NCI-H1105 (cell line): ENCODE measurements at places on chromosomes 7 and 10.

GRCh38 chr10:124562425-124563060, 100.9 kb downstream of the LHPP start:
- DNase-seq: no peak

- DNase-seq: no peak
Measured at GRCh38 chr10:42490368-42490767, 148.0 kb downstream of the ZNF33B start.

GRCh38 chr10:93604146-93604545, 3.1 kb upstream of the RBP4 start:
- no peak for DNase-seq

DNA sequence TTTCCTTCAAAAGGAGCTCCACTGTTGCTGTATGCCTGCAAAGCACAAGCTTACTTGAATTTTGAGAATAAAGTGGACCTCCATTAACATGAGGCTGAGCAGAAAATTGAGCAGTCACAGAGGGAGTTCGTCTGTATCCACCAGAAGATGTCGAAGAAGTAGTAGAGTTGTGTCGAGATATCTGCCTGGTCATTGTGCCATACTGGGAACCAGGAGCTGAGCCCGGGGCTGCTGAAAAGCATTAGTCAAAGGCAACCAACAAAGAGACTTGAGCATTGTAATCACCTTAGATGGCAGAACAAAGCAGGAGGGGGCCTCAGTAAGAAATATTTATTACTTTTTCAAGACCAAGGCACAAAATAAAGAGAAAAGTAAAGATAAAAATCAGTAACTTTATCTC, 61.5 kb downstream of the PDSS1 start:
- no peak for DNase-seq

GRCh38 chr10:49417311-49418052, 21.6 kb upstream of the DRGX start:
- DNase-seq: no peak

DNA sequence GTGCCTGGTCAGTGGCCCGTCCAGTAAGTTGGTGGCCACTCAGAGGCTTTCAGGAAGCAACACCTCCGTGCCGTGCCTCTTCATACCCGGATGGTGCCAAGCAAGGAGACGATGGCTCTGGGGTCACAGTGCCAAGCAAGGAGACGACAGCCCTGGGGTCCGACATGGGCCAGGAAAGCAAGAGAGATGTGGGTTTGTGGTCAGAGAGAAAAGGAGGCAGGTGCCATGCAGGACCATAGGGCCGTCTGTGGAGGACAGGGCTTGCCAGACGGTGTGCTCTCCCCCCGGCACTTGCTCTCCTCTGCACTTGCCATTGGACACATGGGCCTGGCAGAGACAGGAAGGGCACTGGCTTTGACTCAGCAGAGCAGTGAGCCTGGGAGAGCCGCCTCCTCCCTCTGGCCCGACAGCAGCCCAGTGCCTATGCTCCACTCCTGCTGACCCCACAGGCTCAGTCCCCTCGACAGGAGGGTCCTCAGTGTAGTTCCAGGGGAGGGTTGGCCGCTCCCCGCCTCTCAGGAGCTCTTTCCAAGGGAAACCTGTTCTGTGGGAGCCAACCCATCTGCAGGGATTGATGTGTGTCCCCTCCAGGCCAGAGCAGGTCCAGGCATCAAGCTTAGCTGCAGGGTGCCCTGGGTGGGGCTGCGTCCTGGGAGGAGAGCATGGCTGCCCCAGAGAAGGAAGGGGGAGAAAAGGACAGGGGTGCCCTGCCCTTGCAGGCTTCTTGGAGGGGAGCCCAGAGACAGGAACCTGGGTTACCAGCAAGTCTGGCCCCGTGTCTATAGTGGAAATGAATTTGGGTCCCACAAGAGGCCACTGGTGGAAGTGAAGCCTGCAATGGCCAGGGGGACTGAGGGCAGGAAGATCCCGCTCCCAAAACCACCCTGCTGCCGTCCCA, 7.6 kb upstream of the CALML5 start:
- no peak for DNase-seq

DNA sequence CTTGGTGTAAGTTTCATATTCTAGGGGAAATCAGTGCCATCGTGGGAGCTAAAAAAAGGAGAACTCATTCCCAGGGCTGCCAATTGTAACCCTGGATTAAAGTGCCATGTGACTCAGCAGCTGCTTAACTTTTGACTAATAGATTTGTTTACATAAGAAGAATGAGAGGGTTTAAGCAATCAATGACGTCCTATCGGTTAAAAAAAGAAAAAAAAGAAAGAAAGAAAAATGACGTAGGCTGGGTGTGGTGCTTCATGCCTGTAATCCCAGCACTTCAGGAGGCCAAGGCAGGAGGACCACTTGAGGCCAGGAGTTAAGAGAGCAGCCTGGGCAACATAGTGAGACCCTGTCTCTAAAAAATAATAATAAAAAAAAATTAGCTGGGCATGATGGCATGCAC, 116.2 kb upstream of the AFAP1L2 start:
- no peak for DNase-seq

- no peak for DNase-seq
Measured at GRCh38 chr10:124544711-124545110, 83.1 kb downstream of the LHPP start.

- no peak for DNase-seq
Measured at GRCh38 chr10:120508393-120508792, 51.4 kb downstream of the PLPP4 start.

DNA sequence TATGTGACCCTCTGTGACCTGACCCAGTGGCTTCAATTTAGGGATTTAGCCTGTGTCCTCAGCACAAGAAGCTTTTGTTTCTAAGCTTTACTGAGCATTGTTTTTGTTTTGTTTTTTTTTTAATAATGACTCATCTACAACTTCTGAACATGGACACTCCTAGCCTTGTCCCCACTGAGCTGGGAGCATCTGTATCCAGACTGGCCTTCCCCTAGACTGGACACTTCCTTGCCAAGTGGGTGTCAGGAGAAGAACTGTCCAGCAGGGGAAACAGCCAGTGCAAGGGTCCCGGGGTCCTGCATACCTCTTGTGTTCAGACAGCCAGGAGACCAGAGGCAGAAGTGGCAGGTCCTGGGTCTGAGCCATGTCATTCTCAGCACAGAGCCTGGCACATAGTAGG, 108.6 kb downstream of the TMEM130 start:
- no peak for DNase-seq

- no peak for DNase-seq
Measured at GRCh38 chr10:3995302-3996210, 210.5 kb upstream of the KLF6 start.
